ENCODE measurements at places on chromosomes 11 and 22. TPM values are rescaled to one million over a fixed set of nuclear protein-coding genes. Genes with fewer than 3 reads are reported as not detected.

DNA sequence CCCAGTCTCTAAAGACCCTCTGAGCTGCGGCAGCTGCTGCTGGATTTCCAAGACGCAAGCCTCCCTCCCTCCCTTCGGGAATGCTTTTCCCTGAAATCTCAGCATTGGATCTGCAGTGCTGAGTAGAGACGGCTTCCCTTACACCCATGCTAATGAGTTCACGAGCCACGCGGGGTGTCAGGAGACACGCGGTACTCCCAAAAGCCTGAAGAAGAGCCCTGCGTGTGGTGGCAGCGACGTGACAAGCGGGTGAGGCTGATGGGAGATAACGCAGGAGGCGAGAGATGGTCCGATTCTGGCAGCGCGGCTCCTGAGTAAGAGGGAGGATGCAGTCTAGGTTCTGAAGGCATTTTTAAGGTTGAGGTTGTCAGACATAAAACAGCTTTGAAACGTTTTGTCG lies 74.4 kb upstream of the ASPHD2 start:
- H3K36me3 ChIP-seq = no peaks in the 10 kb centered on the region
- no peaks in the 10 kb centered on the region for H3K4me1 ChIP-seq

- no peak for DNase-seq
- no peaks in the 10 kb centered on the region for H3K4me1 ChIP-seq
- no peak overlapping the region for H3K27ac ChIP-seq
- H3K27me3 ChIP-seq = no peaks in the 10 kb centered on the region
- H3K4me3 ChIP-seq = no peak overlapping the region
- H3K36me3 ChIP-seq = no peaks in the 10 kb centered on the region
Observed at GRCh38 chr11:10076458-10077141, 217.4 kb downstream of the SBF2 start.

DNA sequence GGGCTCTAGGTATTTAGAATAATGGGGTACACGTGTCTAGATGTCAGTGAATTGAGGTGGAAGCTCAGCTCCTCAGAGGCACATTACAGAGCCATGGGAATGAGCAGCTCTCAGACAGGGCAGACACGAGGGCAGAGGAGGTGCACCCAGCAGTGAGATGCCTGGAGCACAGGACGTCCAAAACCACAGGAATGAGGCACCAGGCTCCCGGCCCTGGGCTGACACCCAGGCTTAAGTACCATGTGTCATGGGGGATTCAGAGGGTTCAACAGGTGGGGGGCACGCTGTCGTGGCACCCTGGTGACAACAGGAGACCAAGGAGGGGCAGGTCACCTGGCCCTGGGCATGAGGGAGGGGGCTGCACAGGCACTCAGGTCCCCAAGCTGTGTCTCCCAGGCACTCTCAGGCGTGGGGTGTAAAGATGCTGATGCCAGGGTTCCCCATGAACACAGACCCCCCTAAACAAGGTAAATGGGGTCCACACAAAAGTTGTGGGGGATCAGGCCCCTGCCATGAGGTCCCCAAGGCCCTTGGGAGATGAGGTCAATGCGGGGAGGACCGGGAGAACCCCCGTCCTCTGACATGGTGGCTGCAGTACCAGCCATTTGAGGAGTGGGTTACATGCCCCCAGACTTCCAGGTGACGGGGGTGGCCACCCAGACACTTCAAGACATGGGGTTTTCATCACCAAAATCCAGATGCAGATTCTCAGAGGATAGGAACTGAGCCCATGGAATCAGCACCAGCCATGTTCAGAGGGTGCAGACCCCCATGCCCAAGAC lies 5.6 kb upstream of the SYT8 start:
- peaks cover 87% of the 10 kb centered on the region for H3K4me1 ChIP-seq
- H3K27me3 ChIP-seq = no peaks in the 10 kb centered on the region
- DNase-seq = no peak
- H3K27ac ChIP-seq = no peak overlapping the region
- no peak overlapping the region for H3K4me3 ChIP-seq

DNA sequence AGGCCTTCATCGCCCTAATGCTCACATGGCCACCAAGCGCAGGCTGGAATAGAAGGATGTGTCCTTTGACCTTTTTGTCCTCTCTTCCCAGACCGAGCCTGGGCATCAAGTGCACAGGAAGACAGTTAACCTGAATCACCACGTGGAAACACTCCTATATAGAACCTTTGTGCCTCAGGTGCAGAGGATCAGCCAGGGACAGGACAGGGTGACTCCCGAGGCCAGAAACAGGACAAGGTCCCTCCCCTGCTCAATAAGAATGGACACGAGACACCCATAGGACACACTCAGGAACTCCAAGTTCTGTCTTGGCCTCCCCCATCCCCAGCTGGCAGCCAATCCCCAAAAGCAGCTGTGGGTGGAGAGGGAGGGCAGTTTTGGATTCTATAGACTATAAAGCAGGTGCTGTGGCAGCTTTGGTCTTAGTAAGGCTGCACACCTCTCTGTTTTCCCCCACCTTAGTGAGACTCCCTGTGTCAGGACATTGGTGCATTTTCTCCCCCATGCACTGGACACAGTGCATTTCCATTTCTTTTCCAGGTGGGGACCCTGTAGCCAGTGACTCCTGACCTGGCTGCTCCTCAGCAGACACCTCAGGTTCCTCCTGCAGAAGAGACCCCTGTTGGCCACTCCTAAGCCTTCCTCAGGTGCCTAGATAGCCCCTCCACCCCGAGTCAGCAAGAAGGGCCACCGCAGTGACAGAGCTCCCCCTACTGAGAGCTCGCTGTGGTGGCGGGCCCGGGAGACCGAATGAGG lies 43.6 kb upstream of the POU2AF1 start:
- DNase-seq = no peak
- no peaks in the 10 kb centered on the region for H3K36me3 ChIP-seq
- peaks cover 40% of the 10 kb centered on the region for H3K4me1 ChIP-seq
- H3K27me3 ChIP-seq = no peaks in the 10 kb centered on the region
- H3K27ac ChIP-seq = no peak overlapping the region

DNA sequence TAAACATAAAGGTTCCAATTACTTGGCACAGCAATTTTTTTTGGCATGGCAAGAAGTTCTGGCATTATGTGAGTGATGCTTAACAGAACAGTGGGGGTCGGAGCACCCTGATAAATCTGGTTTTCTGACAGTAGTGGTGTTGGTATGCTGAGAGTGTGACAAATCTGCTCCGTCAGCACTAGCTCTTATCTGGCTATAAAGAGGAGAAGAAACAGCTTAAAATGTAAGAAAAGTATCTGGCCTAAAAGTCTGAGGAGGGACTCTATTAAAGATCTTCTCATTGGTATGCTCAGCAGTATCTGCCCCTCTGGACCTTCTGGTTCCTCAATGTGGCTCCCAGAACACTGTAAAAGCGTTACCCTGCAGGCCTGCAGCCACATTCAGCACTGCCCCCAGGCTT lies 137.4 kb downstream of the PLEKHA7 start:
- peak overlapping the region; percentile 91 for H3K27ac ChIP-seq
- DNase-seq = no peak
- no peaks in the 10 kb centered on the region for H3K36me3 ChIP-seq
- H3K4me1 ChIP-seq = peaks cover 56% of the 10 kb centered on the region
- H3K27me3 ChIP-seq = no peaks in the 10 kb centered on the region
- no peak overlapping the region for H3K4me3 ChIP-seq

GRCh38 chr11:12508151-12508751 lies 130.9 kb downstream of the PARVA start:
- no peaks in the 10 kb centered on the region for H3K27me3 ChIP-seq
- H3K4me1 ChIP-seq = peaks cover 5% of the 10 kb centered on the region
- peak overlapping the region; percentile 47 for H3K27ac ChIP-seq
- no peak overlapping the region for H3K4me3 ChIP-seq
- H3K36me3 ChIP-seq = peaks cover 14% of the 10 kb centered on the region

DNA sequence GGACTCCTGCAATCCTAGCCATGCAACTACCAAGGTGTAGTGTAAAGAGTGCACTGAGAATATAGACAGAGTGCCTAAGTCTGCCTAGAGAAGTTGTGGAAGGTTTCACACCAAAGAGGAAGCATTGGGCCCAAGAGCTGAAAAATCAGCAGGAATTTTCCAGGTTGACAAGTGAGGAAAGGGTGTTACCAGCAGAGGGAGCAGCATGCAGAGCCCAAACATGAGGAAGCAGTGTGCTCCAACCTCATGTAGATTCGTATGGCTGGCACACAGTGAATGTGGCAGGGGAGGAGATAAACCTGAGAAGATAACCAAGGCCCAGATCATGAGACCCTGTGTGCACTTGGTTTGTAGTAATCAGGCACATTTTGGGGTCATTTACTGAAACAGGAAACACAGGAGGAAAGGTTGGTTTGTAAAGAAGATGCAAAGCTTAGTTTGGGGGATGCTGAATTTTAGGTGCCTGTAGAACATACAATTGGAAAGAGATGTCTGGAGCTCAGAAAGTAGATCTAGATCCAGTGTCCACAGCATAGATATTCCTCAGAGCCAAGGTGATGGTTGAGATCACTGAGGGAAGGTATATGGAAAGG lies 1.7 kb downstream of the HPX start:
- DNase-seq = no peak
- no peak overlapping the region for H3K4me3 ChIP-seq
- H3K4me1 ChIP-seq = no peaks in the 10 kb centered on the region
- no peaks in the 10 kb centered on the region for H3K36me3 ChIP-seq
- no peaks in the 10 kb centered on the region for H3K27me3 ChIP-seq
- no peak overlapping the region for H3K27ac ChIP-seq

DNA sequence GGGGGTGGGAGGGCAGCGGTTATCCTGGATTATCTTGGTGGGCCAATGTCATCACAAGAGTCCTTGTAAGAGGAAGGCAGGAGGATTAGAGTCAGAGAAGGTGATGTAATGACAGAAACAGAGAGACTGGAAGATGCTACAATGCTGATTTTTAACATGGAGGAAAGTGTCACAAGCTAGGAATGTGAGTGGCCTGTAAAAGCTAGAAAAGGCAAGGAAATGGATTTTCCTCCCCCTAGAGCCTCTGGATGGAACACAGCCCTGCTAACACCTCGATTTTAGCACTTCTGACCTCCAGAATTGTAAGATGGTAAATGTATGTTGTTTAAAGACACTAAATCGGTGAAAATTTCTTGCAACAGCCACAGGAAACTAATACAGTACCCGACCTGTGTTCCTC lies 109.3 kb downstream of the MN1 start:
- H3K4me1 ChIP-seq = no peaks in the 10 kb centered on the region
- no peak overlapping the region for H3K27ac ChIP-seq
- DNase-seq = no peak

GRCh38 chr22:25816522-25817059 lies 74.6 kb downstream of the MYO18B start:
- no peaks in the 10 kb centered on the region for H3K4me1 ChIP-seq
- peaks cover 32% of the 10 kb centered on the region for H3K27me3 ChIP-seq
- DNase-seq = no peak
- H3K4me3 ChIP-seq = no peak overlapping the region
- no peak overlapping the region for H3K27ac ChIP-seq

DNA sequence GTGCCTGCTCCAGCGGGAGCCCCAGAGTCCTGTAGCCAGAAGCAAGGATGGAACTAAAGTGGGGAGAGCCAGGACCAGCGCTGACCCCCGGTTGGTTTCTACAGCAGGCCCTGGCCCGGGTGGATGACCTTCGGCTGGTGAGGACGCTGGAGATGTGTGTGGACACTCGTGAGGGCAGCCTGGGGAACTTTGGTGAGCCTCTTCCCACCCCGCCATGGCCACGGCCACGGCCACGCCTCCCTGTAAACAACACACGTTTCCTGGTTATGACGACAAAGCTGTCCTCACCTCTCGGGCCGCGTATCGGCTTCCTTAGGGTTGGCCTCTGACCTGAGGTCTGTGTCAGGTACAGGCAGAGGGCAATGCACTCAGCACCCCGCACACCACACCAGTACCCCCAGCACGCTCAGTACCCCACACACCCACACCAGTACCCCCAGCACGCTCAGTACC lies 4.1 kb downstream of the LRRC56 start:
- H3K27me3 ChIP-seq = no peaks in the 10 kb centered on the region
- H3K27ac ChIP-seq = no peak overlapping the region
- no peak overlapping the region for H3K4me3 ChIP-seq
- no peaks in the 10 kb centered on the region for H3K36me3 ChIP-seq
- peaks cover 16% of the 10 kb centered on the region for H3K4me1 ChIP-seq

DNA sequence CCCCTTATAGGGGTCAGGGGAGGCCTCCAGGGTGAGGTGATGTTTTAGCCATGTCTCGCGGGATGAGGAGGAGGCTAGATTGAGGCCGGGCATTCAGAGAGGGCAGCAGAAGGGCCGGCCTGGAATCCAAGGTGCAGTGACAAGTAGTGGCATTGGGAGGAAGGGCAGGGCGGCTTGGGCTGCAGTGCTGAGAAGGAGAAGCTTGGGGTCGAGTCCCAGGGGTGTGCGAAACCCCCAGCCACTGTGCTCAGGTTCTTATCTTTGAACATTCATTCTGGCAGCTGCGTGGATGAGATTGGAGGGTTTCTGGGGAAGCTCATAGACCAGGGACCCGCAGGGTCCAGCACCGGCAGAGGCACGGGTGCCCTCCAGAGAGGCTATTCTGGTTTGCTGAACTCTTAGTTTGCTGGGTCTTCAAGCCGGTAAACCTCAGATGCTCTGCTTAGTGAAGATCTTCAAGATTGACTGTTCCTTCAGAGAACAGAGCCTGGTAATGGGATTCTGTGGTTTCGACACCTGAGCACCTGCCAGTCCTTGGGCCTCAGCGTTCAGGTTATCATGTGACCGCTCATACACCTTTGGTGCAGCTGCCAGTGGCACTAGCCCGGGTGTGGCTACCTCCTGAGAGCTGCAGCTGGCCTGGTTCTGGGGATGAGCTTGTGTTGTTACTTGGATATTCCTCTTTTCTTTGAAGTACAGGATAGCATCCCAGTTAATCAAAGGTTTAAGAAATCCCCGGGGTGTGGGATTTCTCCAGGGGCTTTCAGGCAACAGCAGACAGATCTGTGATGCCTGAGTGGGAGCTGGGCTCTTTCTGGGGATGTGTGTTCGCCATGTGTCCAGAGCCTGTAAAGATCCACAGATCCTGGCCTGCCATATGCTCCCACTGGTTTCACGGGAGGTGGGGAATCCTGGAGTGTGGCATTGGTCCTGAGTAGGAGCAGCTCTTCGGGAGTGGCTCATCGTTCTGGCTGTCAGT lies 152.8 kb downstream of the TBC1D22A start:
- H3K4me3 ChIP-seq = no peak overlapping the region
- DNase-seq = peak; percentile 44
- no peaks in the 10 kb centered on the region for H3K4me1 ChIP-seq

Gene KIF18A
- 6.6 TPM for total RNA-seq

Gene MAJIN
- total RNA-seq = not detected

Gene RASD2
- 1.7 TPM for total RNA-seq

Gene DDIAS
- total RNA-seq = 5.1 TPM

Gene TSSK2
- total RNA-seq = not detected

Gene BACE1-AS
- total RNA-seq = 5.1 TPM

Gene ALDH3B2
- total RNA-seq = 120 TPM
